Natural killer cell (primary cell): ENCODE measurements at places on chromosomes 7 and 10. TPM values are rescaled to one million over a fixed set of nuclear protein-coding genes. Genes with fewer than 3 reads are reported as not detected.

- peak; percentile 59 for DNase-seq
- peaks cover 26% of the 10 kb centered on the region for H3K27me3 ChIP-seq
- H3K4me1 ChIP-seq = peaks cover 13% of the 10 kb centered on the region
- peak overlapping the region; percentile 10 for H3K4me3 ChIP-seq
- no peaks in the 10 kb centered on the region for H3K36me3 ChIP-seq
Observed at GRCh38 chr10:71396084-71396710, 523 bp upstream of the CDH23 start.

DNA sequence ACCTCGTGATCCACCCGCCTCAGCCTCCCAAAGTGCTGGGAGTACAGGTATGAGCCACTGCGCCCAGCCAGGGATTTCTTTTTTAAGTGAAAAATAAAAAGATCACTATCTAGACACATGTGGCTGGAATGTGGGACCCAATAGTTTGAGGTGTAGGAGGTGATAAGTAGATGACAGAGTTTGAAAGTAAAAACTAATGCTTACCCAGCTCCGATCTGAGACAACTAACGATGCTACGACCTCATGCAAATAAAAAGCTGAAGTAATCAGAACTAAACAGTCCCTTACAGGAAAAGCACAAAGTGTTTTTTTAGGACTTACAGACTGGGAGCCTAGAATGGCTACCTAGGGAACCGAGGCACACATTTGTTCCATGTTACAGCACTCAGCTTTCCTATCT, 23.0 kb downstream of the PCGF6 start:
- peaks cover 34% of the 10 kb centered on the region for H3K36me3 ChIP-seq
- no peak overlapping the region for H3K4me3 ChIP-seq
- no peaks in the 10 kb centered on the region for H3K27me3 ChIP-seq
- H3K27ac ChIP-seq = no peak overlapping the region

The COL28A1 gene
- 0.45 TPM for total RNA-seq

DNA sequence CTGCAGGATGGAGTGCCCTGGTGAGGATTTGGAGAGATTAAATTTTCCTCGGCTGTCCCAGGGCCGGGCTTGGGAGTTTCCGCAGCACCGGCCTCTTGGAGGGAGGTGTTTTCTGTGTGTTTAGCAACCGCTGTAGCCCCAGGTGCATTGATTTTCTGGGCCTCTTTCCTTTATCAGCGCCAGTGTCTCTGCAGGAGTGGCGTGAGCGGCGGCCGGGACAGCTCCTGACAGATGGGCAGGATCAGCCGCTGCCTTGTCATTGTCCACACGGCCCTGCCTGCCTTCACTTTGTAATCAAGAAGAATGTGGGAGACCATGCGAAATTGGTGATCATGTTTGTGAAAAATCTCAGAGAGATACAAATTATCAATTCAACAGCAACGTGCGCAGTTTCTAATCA, 32.4 kb downstream of the NKX6-2 start:
- peaks cover 2% of the 10 kb centered on the region for H3K36me3 ChIP-seq
- H3K27ac ChIP-seq = no peak overlapping the region
- no peaks in the 10 kb centered on the region for H3K27me3 ChIP-seq
- no peak for DNase-seq

DNA sequence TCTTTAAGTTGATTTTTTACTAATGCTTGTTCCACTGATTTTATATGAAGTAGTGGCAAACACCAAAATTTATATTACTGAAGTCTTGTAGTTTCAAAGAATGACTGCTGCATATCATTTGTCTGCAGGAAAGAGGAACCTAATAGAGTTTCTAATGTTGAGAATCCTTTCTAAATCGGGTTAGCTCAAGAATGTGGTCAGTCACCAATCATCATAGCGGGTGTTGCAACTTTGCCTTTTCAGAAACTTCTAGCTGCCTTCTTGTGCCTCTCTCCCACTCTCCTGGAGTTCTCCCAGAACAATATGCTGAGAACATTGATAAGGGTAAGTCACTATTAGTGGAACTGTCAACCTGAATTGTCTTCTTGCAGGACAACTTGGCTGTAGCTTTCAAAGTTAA, 524.8 kb upstream of the SORCS1 start:
- H3K4me1 ChIP-seq = no peaks in the 10 kb centered on the region
- H3K27me3 ChIP-seq = no peaks in the 10 kb centered on the region
- H3K27ac ChIP-seq = no peak overlapping the region
- H3K4me3 ChIP-seq = no peak overlapping the region

The SPDYE6 gene
- total RNA-seq = not detected
